ENCODE measurements at places on chromosomes 7 and 10.

GRCh38 chr10:36603688-36604087 is 521.7 kb upstream of the ANKRD30A start:
- no peak for DNase-seq

DNA sequence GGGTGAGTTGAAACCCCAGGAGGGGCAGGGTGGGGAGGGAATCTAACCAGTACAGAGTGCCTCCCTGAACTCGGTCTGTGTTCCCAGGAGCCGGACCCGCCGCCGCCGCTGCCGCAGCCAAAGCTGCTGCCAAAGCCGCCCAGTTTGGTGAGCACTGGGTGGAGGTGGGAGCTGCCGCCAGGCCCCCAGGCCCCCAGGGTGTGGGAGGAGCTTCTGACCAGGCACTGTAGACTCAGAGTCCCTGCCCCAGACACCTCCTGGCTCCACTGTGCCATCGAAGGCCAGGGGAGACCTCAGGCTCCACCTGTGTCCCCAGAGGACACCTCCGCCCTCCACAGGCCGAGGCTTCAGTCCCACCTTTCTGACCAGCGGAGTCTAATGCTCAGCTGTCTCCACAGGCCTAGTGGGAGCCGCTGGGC is 20.4 kb upstream of the LIMK1 start:
- DNase-seq: no peak

GRCh38 chr10:88901206-88901983 is 21.4 kb downstream of the STAMBPL1 start:
- DNase-seq: no peak

GRCh38 chr7:29247224-29247962 is 52.8 kb downstream of the CHN2 start:
- no peak for DNase-seq

DNA sequence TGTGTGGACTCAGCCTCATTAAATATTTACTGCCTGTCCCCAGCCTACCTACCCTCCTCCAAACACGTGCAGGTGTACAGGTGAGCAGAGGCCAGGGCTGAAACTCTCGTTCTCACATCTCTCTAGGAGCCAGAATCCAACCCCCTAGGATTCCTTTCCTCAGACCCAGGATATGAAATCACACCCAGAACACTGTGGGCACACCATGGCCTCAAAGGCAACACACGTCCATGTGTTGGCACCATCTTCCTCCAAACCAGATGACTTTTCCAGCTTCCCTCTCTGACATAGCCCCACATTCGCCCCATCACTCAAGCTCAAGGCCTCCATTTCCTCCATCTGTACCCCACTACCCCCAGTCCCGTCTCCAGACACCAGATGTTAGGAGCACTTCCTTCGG is 51.8 kb upstream of the DUSP5 start:
- DNase-seq: no peak

GRCh38 chr10:36345807-36346206 is 703.7 kb upstream of the FZD8 start:
- DNase-seq: no peak

- DNase-seq: no peak
Measured at GRCh38 chr7:105622106-105622731, 40.9 kb upstream of the EFCAB10 start.

GRCh38 chr7:142311876-142312275 is 54.0 kb upstream of the PRSS58 start:
- no peak for DNase-seq

DNA sequence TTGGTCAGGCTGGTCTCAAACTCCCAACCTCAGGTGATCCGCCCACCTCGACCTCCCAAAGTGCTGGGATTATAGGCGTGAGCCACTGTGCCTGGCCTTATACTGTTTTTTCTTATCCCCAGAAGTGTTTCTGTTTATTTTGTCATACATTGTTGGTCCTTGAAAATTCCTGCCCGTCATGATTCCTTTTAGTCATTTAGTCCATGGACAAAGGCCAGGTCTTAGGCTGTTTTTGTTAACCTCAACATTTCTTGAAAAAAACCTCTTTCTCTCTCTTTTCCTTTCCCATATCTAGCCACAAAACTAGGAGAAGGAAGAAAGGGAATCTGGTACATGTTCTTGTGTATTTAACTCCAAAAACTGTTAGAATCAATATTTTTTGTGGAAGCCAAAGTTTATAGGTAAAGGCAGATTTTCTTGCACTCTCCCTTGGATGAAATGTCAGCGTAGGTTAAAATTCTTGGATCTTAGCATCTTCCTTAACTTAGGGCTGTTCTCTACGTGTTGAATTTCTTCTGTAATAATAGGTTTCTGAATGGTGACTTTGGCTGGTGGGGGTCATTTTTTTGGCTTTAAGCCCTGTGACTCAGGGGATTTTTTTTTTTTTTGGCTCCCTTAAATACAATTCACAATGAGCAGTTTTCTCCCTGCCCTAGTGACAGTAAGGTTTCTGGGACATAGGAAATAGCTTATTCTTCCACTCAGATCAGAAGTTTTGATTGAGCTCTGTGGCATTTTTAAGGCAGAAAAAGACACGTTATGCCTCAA is 500.8 kb downstream of the AUTS2 start:
- no peak for DNase-seq

DNA sequence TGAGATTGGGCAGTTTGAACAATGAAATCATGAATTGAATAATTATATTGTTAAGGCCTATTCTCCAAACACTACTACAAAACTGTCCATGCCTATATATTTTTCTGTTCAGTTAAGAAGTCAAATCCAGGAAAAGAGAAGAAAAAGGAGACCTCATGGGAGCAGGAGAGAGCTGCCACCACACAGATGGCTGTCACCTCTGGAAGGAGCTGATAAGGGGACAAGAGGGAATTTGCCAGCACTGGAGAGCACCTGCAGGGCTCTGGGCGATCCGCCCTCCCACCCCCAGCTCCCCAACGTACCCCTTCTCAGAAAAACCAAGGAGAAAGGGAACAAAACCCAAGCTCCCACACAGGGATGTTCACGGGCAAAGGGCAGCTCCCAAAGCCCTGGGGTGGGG is 227.8 kb downstream of the TNS3 start:
- DNase-seq: no peak

DNA sequence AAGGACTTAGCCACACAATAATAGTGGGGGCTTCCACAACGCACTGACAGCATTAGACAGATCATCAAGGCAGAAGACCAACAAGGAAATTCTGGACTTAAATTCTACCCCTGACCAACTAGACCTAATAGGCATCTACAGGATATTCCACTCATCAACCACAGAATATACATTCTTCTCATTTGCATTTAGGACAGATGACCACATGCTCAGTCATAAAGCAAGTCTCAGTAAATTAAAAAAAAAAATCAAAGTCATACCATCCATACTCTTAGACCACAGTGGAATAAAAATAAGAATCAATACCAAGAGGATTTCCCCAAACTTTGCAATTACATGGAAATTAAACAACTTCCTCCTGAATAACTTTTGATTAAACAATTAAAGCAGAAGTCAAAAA is 155.9 kb downstream of the CDK14 start:
- DNase-seq: no peak

GRCh38 chr10:124092860-124093773 is at the start of gene CHST15:
Gene CHST15, minus strand, starts transcription at chr10:124093598. Its CDS starts 47,386 bp downstream, at chr10:124046212.
- no peak for DNase-seq

GRCh38 chr7:152505606-152506005 is 69.8 kb upstream of the KMT2C start:
- no peak for DNase-seq

DNA sequence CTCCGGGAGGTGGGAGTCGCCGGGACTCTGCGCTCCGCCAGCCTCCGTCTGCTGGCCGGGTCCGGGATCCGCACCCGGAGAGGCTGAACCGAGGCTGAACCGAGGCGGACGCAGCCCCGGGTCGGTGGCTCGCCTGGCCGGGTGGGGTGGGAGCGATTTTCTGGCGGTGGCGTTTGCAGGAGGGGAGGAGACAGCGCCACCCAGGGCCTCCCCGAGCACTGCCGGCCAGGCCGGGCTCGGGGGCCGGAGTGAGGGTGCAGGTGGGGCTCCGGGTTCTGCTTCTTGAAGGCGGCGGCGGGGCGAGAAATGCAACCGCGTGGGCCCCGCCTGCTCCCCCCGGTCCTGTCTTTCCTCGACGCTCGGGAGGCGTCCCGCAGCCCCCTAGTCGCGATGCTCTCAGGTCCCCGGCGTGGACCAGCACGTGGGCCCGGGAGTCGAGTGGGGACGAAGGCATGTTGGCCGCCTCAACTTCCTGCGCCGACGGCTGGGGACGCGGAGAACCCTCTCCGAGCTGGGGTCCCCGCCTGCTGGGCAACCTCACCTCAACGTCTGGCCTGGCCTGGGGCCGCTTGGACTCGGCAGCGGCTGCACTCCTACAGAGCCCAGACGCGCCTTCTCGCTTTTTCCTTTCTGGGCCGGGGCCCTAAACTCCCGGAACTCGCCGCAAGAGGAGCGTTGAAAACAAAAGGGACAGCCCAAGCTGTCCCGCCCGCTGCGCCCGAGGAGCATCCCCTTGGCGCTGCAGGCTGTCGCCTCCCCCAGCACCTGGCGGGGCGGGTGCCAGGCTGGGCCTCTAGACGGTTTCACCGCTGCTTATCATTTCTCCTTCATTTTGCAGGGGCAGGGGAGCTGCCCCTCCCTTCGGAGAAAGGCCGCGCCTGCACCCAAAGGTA is 25.2 kb upstream of the VAX1 start:
- DNase-seq: no peak
